Retinal pigment epithelial cell (primary cell): ENCODE measurements at places on chromosomes 13 and 19.

GRCh38 chr13:74904556-74904955 lies 577.4 kb downstream of the TBC1D4 start:
- no peak for DNase-seq

- DNase-seq, result peak; percentile 43
Measured at GRCh38 chr19:35404879-35405622, 34.2 kb downstream of the GPR42 start.

GRCh38 chr19:29247872-29248271 lies 34.9 kb upstream of the UQCRFS1 start:
- DNase-seq, result no peak

DNA sequence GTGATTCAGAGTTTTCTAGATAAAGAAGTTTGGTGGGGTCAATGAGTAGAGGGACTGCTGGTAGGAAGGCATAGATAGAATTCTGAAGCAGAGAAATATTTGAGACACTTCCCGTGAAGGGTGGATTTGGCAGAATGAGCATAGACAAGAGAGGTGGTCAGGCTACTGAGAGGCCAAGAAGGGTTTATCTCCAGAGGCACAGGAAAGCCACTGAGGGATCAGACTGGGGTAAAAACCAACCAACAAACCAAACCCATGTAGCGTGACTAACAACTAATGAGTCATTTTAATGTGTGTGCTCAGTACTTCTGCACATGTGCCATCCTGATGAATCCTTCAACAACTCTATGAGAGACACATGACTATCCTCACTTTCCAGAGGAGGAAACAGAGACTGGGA lies 60.0 kb upstream of the SERP2 start:
- DNase-seq, result no peak
